Right lobe of liver (tissue), 6 donors: ENCODE measurements at places on chromosomes 16 and 17. TPM values are rescaled to one million over a fixed set of nuclear protein-coding genes. Genes with fewer than 3 reads are reported as not detected.

Gene FLYWCH2
- total RNA-seq = 5.9 TPM

Gene TOB1
- 120 TPM for total RNA-seq

Gene CMTM2
- total RNA-seq = not detected

Gene CAPNS2
- total RNA-seq = 0.29 TPM

DNA sequence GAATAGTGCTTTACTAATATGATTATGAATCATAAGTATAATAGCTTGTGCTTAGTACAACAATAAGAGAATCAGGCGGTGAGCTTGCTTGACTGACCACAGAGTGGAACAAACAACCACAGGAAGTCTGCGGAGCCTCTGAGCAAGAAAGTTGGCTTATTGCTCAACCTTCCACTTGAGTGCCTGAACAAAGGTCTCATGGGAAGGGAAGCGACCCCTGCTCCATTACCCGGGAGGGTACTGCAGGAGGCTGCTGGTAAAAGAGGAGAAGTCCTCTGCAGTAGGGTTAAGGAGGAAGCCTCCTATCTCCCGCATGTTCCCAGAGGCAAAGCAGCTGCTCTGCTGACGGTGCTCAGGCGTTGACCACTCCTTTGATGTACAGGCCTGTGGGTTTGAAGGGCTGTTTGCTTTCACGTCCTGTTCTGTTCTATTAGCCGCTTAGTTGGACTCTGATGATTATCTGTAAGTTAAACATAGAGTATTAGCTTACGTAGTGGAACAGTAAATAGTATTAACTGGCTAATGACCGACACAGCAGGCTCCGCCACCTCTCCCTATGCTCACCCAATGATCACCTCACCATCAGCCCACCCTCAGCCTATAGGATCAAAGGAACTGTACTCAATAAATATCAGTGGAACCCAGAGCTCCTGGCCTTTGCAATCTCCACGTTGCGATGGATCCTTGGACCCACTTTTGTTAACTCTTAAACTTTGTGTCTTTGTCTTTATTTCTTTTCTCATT, 17.5 kb downstream of the ALOX15B start:
- no peaks in the 10 kb centered on the region for H3K36me3 ChIP-seq
- H3K4me1 ChIP-seq = no peaks in the 10 kb centered on the region
- no peak overlapping the region for H3K4me3 ChIP-seq
- DNase-seq = no peak
- no peaks in the 10 kb centered on the region for H3K27me3 ChIP-seq

- no peaks in the 10 kb centered on the region for H3K27me3 ChIP-seq
- H3K4me1 ChIP-seq = peaks cover 30% of the 10 kb centered on the region
- H3K36me3 ChIP-seq = no peaks in the 10 kb centered on the region
Measured at GRCh38 chr17:47316311-47316710, 7.4 kb upstream of the EFCAB13 start.

- peaks cover 8% of the 10 kb centered on the region for H3K4me1 ChIP-seq
- no peak overlapping the region for H3K27ac ChIP-seq
- no peak for DNase-seq
Measured at GRCh38 chr17:81556863-81557262, 4.7 kb upstream of the FAAP100 start.

- no peak overlapping the region for H3K27ac ChIP-seq
- no peak for DNase-seq
- H3K27me3 ChIP-seq = no peaks in the 10 kb centered on the region
- H3K4me3 ChIP-seq = no peak overlapping the region
Measured at GRCh38 chr16:17144431-17144830, 326.3 kb downstream of the XYLT1 start.

DNA sequence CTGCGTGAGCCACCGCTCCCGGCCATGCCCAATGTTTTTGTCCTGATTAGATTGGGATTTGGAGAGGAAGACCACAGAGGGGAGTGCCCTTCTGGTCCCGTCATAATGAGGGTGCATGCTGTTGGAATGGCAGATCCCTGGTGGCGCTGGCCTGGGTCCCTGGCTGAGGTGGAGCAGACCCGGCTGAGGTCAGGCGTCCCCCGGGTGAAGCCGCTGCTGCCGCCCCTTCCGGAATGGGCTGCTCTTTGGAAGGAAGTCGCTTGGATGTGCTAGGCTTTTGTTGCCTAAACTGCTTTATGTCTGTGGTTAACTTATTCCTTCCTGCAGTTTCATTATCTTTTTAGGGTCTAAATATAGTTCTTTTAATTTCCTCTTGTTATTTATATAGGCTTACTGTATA, 120.3 kb upstream of the CHMP6 start:
- no peak for DNase-seq
- no peaks in the 10 kb centered on the region for H3K4me1 ChIP-seq
- H3K27me3 ChIP-seq = no peaks in the 10 kb centered on the region
- H3K4me3 ChIP-seq = no peak overlapping the region
- H3K27ac ChIP-seq = no peak overlapping the region

- H3K4me3 ChIP-seq = no peak overlapping the region
- H3K4me1 ChIP-seq = no peaks in the 10 kb centered on the region
- H3K27me3 ChIP-seq = no peaks in the 10 kb centered on the region
- no peak for DNase-seq
- H3K36me3 ChIP-seq = no peaks in the 10 kb centered on the region
Measured at GRCh38 chr16:19218581-19218980, 50.5 kb downstream of the SYT17 start.

DNA sequence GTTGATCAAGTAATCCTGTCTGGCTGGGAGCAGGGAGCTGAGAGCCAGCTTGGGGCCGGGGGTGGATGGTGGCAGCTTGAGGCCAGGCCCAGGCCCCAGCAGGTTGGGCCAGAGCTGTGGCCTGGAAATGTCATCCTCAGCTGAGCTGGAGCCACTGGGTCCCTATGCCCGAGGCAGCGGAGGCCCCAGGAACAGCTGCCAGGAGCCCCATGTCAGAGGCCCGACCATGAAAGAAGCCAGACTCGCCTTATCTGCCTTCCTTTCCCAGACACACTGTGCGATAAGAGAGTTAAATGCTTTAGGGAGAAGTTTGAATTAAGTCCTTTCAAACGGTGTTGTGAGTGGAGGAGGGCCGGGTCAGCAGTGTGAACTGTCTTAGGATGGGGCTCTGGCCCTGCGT, 3.5 kb downstream of the SMTNL2 start:
- peaks cover 10% of the 10 kb centered on the region for H3K4me1 ChIP-seq
- H3K27ac ChIP-seq = no peak overlapping the region
- H3K4me3 ChIP-seq = no peak overlapping the region
- DNase-seq = no peak
- H3K36me3 ChIP-seq = no peaks in the 10 kb centered on the region
- peaks cover 6% of the 10 kb centered on the region for H3K27me3 ChIP-seq
